ENCODE measurements at places on chromosomes 6 and 20. TPM values are rescaled to one million over a fixed set of nuclear protein-coding genes. Genes with fewer than 3 reads are reported as not detected.
A peak's percentile ranks its signal among the peaks of the same experiment; 100 is the strongest.

DNA sequence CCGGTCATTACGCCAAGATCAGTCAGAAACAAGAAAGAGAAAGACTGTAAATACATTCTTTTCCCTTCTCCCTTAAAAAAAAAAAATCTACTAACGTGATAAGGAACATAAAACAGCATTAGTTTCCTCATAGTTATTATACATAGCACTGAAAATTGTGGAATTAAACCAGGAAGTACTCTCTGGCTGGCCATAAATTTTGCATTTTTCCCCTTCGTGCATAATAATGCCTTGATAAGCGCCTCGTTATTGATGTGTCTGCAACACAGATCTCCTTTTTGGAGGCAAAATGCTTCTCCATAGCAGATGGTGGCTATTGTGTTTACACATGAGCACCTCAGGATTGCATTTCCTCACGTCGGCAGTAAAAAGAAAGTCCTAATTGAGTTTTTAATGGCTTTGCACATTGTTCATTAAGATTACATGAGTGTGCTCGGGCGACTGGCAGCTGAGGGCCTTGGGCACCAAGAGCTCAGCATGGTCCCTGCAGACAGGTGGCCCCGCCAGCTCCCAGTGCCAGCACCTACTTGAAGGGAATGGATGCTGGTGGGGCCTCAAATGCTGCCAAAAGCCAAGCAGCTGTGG lies 394.5 kb downstream of the PTPRT start:
- no peak for DNase-seq

- DNase-seq = no peak
Observed at GRCh38 chr6:145723646-145724045, 11.7 kb downstream of the EPM2A start.

GRCh38 chr6:139135578-139136545 lies 982 bp downstream of the HECA start:
- DNase-seq = no peak

DNA sequence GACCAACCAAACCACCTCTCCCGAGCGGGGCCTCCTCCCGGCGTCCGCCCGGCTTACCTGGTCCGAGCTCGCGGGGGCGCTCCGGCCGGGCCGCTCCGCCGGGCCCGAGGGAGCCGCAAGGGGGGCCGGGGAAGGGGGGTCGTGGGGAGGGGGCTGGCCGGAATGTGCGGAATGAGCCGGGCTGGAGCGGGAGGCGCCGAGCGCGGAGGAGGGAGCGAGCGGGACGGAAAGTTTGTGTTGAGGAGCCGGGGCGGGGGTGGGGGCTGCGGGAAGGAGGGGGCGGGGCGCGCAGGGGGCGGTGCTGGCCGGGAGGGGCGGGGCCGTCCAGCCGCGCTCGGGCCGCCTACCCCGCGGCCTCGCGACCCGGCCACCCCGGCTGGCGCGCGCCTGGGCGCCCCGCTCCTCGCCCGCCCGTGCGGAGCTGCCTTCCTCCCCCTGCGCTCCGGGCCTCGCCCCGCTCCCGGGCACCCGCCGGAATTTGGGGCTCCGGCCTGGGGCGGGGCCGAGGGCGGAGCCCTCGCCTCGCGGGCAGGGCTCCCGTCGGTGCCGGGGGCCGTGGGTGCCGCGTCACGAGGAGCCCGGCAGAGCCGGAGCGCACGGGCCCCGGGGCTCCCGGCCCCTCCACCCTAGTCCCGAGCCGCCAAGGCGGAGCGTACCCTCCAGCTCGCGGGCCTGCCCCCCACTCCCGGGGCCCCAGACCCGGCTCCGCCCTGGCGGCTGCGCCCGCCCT lies at the start of gene TEAD3:
Gene TEAD3, minus strand, starts transcription at position 239 of the 730 bp plus-strand sequence.
- peak; percentile 34 for DNase-seq

GRCh38 chr6:138654715-138655634 lies 118.6 kb upstream of the CCDC28A start:
- peak; percentile 29 for DNase-seq

DNA sequence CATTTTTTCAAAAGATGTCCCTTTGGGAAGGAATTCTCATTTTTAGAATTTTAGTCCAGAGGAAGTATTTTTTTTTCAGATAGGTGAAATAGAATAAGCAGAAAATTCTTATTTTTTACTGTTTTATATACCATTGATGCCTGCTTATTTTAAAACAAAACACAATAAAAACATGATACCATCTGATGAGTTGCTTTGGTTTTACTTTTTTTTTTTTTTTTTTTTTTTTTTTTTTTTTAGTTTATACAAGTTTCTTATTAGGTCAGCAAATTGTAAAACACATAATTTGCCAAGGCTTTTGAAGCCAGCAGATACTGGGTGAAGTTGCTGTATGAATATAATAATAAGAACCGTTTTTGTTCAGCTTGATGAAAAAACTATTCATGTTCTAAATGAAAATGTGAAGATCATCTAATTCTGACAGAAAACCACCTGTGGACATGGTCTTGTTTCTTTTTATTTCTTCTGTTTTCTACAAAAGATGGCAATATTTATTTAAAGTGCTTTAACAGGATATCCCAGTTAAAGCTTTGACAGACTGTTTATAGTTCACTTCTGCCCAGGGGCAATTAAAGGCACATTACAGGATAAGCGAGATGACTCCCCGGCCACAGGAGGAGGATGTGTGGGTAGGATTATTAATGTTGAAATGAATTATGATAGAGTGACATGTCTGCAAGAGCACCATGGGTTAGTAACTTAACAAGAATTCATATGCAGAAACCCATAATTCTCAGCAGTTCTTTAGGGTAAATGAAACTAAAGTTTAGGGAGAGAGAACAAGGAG lies 31.1 kb downstream of the MYB start:
- DNase-seq = peak; percentile 65

DNA sequence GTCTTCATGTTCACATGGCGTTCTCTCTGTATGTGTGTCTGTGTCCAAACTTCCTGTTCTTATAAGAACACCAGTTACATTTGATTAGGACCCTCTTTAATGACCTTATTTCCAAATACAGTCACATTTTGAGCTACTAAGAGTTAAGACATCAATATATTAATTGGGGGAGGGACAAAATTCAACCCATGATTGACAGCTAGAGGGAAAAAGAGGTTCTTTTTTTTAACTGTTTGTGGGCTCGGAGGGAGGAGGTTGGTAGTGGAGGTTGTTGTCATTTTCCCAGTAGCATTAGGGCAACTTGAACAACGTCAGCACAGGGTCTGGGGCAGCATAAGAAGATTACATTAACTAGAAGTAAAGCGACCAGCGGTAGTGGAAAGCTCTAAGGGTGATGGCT lies 2.3 kb upstream of the GMDS start:
- DNase-seq = no peak

DNA sequence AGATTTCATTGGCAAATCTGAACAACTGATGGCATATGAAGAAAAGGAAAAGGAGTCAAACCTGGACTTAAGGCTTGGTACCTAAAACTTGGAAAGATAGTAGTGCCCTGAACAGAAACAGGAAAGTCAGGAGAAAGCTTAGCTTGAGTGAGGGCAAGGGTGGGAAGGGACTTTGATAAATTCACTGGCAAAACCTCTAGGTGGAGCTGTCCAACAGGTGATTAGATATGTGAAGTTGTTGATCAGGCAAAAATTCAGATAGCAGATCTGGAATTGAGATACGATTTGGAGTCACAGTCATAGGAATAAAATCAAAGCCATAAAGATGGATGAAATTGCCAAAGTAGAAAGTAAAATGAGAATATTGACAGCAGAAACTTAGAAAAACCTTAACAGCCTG lies 16.1 kb upstream of the ZNF292 start:
- peak; percentile 23 for DNase-seq

DNA sequence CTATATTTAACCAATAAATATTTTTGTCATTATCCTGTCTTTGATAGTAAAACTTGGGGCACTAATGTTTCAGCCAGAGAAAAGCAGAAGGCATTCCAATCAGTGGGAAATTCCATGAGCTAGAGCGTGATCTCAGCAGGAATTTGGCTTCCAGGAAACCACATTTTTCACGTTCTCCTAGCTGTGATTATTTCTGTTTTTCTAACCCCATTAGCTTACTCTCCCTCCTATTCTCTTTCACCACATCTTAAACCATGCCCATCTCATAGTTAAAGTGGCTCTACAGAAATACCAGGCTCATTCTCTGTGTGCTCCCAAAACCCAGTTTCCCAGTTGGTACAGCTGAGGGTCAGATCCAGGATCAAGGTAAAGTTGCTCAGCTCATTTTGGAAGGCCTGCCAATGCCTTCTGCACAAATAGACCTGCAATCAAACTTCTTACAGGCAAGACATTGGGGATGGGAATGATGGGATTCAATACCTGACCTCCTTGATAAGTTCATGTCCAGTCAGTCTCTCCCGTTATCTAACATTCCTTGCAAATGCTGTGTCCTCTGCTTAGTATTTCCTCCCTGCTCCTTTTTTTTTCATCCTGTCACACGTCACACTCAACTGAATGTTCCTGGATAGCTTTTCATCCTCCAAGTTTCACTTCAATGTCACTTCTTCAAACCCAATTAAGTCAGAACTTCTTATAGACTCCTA lies 33.1 kb upstream of the TMEM30A start:
- DNase-seq = peak; percentile 65

- no peak for DNase-seq
Observed at GRCh38 chr20:64140956-64141355, 23.3 kb upstream of the MYT1 start.

DNA sequence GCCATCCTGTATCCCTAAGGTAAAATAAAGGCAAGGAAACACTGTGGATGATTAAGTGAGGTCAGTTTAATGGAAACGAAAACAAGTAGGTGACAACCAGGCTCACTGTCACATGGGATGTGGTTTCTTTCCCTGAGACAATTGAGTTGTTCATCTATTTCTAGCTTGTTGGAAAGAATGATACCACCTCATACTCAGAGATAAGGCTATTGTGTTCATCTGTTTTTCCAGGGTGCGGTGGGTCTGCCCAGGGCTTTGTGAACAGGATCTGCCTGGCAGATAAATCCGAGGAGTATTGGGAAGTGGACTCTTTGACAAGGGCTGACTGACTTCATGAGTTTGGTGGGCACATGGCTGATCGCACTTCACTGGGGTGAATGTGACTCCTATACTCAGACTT lies 80.8 kb upstream of the TIAM2 start:
- no peak for DNase-seq

GRCh38 chr6:25691894-25692293 lies 39.9 kb downstream of the SCGN start:
- DNase-seq = no peak

DNA sequence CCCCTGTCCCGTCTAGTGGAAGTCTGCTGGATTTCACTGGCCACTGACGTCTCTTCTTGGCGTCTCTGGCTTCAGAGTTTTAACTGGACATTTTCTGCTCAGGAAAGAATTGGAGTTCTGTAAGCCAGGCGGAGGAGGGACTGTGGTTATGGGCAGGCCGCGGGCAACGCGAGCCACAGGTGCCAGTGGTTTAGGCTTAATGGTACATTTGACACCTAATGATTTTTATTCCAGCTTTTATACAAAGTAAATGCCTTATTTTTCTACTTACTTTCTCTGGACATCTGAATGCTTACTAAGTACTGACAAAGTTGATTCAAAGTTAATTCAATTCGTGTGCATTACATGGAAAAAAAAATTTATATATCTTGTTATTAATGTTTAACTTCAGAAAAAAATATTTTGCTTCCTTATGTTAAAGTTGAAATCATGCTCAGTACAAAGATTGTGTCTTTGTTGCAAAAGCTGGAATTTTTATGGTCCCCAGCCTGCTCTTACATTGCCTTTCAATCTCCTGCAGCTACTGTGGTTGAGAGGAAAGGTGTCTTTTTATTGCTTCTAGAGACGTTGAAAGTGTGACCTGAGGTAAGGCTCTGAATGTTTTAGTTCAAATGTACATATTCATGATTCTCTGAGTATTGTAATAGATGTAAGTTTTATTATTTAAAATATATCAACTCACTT lies 231.0 kb downstream of the SMOC2 start:
- no peak for DNase-seq

- no peak for DNase-seq
Observed at GRCh38 chr6:13300643-13301590, 27.4 kb downstream of the TBC1D7 start.

- DNase-seq = no peak
Observed at GRCh38 chr6:73471686-73472290, 10.3 kb downstream of the MTO1 start.

- no peak for DNase-seq
Observed at GRCh38 chr6:36735110-36736071, 37.8 kb downstream of the RAB44 start.

DNA sequence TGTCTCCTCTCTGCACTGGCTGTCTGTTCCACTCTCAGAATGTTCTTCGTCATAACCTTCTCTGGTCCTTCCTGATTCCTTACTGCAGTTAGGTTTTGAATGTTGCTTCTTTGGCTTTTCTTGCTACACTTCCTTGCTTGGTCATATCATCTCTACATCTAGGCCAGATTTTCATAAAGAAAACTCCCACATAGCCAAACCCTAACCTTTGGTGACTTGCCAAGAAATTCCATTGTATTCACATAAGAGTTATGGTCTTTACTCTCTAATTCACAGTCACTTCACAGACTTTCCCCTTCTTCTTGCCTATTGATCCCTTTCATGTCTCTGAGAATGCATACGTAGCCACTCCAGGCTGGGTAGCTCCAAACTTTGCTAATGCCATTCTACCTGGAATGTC lies 41.9 kb upstream of the SIM1 start:
- DNase-seq = no peak

DNA sequence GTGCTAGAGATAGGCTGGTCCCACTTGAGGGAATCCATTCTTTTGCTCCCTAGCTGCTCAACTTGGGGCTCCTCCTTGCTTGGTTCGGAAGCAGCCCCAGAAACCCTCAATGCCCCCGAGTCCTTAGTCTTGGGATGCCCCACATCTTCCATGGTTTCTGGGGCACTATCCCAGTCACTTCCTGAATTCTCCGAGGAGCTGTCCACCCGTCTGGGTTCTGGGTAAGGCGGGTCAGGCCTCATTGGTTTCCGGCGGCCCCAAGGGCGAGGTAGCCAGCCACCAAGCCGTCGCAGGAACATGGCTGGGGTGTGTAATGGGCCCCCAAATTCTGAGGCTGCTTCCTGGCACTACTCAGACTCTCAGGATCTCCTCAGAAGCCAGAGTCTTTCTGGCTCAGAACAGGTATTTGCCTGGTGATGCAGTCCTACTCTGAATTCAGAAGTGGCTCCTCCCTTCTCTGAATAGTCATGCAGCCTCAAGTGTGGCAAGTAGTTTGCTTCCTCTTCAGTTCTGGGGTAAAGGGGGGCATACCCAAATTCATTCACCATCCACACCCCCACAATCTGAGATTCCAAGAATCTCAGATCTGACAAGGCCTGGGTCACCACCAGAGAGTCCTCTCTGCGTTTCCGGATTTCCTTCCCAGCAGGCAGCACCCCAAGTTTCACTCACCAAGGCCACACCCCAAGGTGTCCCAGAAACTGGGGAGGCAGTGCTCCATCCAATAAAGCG lies 763 bp downstream of the C6orf47 start:
- DNase-seq = no peak

GRCh38 chr20:37278966-37279590 lies 10.4 kb upstream of the MANBAL start:
- no peak for DNase-seq

- DNase-seq = no peak
Observed at GRCh38 chr20:59752101-59752586, 147.8 kb downstream of the PHACTR3 start.

GRCh38 chr20:17995967-17996819 lies 27.4 kb downstream of the MGME1 start:
- peak; percentile 65 for DNase-seq

DNAH8 gene
- total RNA-seq = not detected

JARID2 gene
- total RNA-seq = 4.8 TPM

HDGFL1 gene
- total RNA-seq = not detected

ASIP gene
- not detected for total RNA-seq

LRFN2 gene
- total RNA-seq = not detected

PI3 gene
- total RNA-seq = not detected

ANKRD66 gene
- total RNA-seq = not detected

IP6K3 gene
- 6.8 TPM for total RNA-seq

SEMG2 gene
- total RNA-seq = not detected

WFDC9 gene
- total RNA-seq = not detected

CLPSL2 gene
- total RNA-seq = not detected

TSHZ2 gene
- 0.36 TPM for total RNA-seq

AAR2 gene
- 36.8 TPM for total RNA-seq
